Uterus (tissue), 4 donors: ENCODE measurements at places on chromosomes 4 and X. TPM values are rescaled to one million over a fixed set of nuclear protein-coding genes. Genes with fewer than 3 reads are reported as not detected.

GRCh38 chr4:162015090-162015489 lies 148.7 kb downstream of the FSTL5 start:
- DNase-seq: no peak

DNA sequence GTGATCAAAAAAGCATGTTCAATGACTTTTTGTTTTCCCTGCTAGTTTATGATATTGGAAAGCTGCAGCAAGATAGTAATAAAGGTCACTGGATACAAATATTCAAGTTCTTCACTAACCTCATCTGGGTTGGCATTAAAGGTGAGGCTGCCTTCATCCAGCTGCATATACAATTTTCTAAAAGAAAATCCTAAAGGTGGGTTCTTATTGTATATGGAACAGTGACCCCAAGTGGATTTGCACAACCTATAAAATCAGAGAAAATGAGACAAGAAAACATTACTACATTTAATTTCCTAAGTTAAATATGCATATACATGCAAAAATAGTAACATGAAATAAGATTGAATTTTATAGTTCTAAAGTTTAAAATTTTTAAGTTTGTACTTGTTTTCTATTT lies 23.9 kb downstream of the FBXO8 start:
- DNase-seq: no peak

DNA sequence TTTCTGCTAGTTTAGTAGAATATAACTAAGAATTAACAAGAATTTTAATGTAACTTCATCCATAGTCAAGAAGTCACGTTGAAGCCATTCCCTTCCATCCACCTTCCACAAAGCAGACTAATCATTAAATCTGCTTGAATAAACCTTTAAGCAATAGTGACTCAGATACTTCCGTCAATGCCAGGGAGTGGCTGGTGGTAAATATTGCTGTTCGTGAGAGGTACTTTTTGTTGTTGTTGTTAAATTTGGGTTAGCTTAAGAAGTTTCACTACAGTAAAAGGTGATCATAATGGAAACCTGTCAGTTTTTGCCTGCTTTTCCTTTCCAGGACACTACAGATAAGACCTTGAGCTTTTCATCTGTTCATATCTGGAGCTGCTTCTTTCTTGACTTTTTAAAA lies 316.3 kb downstream of the TMA16 start:
- DNase-seq: no peak

DNA sequence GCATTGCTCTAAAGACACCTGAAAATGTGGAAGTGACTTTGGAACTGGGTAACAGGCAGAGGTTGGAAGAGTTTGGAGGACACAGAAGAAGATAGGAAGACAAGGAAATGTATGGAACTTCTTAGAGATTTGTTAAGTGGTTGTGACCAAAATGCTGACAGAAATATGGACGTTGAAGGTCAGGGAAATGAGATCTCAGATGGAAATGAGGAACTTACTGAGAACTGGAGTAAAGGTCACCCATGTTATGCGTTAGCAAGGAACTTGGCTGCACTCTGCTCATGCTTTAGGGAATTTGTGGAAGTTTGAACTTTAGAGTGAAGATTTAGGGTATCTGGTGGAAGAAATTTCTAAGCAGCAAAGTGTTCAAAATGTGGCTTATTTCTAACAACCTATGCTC lies 99.4 kb downstream of the FAM13A start:
- no peak for DNase-seq

GRCh38 chr4:122012735-122013134 lies 60.9 kb upstream of the TRPC3 start:
- DNase-seq: no peak

- no peak for DNase-seq
Measured at GRCh38 chr4:55819634-55820033, at the start of gene EXOC1L. Gene EXOC1L, plus strand, starts transcription at chr4:55819790. Its CDS starts 237 bp downstream, at chr4:55820027.

- no peak for DNase-seq
Measured at GRCh38 chrX:46860557-46860956, 23.7 kb downstream of the RP2 start.

DNA sequence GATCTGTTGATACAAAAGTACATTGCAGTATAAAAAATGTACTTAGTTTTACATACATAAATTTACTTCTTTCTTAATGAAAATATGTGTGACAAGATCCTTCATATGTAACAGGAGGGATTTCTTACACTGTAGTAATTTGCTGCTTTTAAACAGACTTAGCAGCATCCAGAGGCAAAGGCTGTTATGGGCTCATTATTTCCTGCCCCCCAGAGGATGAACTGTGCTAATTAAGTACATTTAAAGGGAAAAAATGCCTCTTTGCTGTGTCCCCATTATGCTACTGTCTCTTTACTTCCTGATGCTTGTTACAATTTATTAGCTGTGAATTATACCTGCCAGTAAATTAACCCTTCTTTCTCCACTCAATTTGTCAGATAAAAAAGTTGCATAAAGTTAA lies 47.1 kb downstream of the NDST3 start:
- no peak for DNase-seq

DNA sequence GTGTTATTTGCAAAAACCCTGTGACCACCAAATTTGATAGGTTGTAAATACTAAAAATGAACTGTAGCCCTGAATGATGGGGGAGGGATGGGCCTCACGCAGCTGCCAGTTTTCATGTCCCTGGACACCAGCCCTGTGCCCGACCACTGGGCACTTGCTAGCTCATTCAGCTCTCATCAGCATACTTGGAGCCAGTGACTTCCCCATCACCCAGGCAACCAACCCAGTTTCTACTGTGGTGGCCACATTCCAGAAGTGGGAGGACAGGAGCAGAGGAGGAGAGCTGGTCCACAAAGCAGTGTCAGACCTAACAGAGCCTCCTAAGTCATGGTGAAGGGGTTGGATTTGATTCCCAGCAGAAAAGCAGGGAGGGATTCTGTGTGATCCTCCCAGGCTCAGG lies 128.2 kb downstream of the CPEB2 start:
- DNase-seq: no peak

- DNase-seq: peak; percentile 19
Measured at GRCh38 chrX:129842510-129843208, 1.0 kb downstream of the ZDHHC9 start.

DNA sequence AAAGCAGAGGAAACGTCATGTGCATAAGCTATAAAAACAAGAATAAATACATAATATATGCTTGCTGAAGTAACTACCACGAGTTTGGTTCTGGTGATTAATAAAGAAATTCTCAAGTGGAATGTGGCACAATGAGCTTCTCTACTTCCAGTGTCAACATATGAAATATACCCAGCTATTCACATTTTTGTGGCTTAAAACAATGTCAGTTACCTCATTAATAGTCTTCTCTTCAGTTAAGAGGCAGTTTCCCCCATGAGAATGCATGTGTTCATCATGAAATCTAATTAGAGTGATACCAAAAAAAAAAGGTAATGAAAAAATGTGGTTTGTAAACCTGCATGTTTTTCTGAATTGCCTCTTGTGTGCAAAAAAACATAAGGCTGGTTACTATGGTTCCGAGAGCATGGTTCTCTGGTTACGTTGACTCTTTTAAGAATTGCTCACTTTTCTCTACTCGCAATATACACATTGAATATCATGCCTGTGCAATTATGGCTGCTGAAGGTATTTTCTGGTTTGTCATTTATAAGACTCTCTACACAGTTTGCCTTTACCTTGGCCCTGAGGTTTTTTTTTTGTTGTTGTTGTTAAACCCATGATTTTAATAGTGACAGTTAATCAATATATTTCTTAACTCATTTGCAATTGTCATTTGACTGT lies 108.2 kb downstream of the PCDH7 start:
- DNase-seq: no peak

GRCh38 chrX:7985568-7985967 lies 58.4 kb upstream of the PNPLA4 start:
- DNase-seq: no peak

DNA sequence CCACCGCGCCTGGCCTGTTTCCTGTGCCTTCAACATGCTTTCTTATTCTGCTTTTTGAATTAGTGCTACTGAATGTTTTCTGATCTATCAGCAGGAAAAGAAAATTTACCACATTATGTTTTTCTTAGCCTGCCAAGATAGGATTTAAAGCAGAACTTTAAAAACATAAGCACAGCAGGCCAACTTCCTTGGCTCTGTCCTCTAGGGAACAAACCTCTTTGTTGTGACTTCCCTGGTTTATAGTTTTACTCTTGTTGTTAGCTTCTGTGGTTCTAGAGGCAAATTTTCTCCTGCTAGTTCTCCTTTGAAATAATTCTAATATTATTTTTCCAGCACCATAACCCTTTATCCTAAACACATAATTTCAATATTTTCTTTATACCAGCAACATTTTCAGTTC lies 605.1 kb downstream of the ADGRL3 start:
- no peak for DNase-seq

- no peak for DNase-seq
Measured at GRCh38 chrX:53674581-53674980, 11.9 kb downstream of the HUWE1 start.

GRCh38 chr4:159235779-159236368 lies 133.0 kb downstream of the RAPGEF2 start:
- no peak for DNase-seq

DNA sequence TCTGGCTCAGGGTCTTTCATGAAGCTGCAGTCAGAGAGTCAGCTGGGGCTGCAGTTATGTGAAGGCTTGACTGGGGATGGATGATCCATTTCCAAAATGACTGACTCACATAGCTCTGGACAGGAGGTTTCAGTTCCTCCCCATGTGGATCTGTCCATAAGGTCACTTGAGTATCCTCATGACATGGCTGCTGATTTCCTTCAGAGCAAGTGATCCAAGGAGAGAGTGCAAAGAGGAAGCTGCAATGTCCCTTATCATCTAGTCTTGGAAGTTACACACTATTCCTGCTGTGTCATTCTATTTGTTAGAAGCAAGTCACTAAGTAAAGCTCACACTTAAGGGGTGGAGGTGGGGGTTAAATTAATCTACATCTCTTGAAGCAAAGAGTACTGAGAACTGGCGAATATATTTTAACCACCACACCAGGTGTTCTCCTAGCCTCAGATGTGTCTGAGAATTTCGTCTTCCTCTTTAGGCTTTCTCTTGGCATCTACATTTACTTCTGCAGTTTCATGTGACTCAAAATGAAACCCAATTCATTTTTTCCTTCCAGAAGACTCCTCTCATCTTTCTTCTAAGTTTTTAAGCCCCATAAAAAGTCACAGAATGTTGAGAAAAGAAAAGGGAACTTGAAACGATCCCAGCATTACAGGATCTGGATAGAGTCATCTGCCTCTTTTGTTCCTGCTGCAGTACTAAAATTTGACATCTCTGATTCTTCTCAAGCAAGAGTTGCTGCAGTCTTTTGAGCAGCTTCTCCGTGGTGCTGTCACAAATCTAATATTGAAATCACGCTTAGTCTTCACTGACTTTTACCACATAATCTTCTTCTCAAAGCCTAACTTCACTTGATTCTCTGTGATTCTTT lies 3.8 kb upstream of the GRPR start:
- no peak for DNase-seq

DNA sequence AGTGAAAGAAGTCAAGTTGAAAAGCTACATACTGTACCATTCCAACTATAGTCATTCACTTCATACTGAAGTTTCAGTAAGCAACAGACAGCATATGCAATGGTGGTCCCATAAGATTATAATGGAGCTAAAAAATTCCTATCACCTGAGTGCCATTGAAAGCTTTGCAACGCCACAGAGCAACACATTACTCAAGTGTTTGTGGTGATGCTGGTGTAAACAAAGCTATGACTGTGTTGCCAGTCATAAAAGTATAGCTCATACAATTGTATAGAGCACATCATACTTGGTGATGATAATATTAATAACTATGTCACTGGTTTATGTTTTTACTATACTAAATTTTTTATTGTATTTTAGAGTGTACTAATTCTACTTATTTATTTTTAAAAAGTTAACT lies 78.9 kb downstream of the NAF1 start:
- no peak for DNase-seq

DNA sequence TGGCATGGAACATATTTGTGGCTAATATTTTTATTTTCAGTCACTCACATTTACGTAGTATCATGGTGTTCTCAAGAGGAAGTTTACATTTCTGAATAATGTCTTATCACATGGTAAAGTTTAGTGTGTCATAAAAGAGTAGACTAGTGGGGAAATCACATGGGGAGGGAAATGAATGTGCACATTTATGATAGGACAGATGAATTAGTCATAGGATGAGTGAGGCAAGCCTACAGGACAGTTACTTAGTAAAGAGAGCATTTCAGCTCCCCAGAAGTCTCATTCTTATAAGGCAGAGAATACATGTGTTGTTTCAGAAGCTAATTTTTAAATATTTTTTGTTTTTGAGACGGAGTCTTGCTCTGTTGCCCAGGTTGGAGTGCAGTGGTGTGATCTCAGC lies 6.2 kb downstream of the GK start:
- no peak for DNase-seq

Gene CLIC2
- total RNA-seq: 25.0 TPM

Gene CXorf65
- total RNA-seq: not detected

Gene AFM
- total RNA-seq: not detected

Gene CFAP99
- total RNA-seq: 0.46 TPM

Gene PCDH7
- 38.2 TPM for total RNA-seq

Gene CBLL2
- total RNA-seq: 0.49 TPM

Gene KLHL8
- total RNA-seq: 22.1 TPM

Gene DUSP21
- not detected for total RNA-seq

Gene MAGEA2B
- not detected for total RNA-seq

Gene EMCN
- total RNA-seq: 48.4 TPM

Gene ZC4H2
- 12.6 TPM for total RNA-seq

Gene GLRA3
- not detected for total RNA-seq

Gene ENPEP
- 43.3 TPM for total RNA-seq

Gene NPNT
- 69.9 TPM for total RNA-seq

Gene XK
- 0.26 TPM for total RNA-seq

Gene NSUN7
- total RNA-seq: 6.8 TPM
